ENCODE measurements at places on chromosomes 7 and 10. TPM values are rescaled to one million over a fixed set of nuclear protein-coding genes. Genes with fewer than 3 reads are reported as not detected.

DNA sequence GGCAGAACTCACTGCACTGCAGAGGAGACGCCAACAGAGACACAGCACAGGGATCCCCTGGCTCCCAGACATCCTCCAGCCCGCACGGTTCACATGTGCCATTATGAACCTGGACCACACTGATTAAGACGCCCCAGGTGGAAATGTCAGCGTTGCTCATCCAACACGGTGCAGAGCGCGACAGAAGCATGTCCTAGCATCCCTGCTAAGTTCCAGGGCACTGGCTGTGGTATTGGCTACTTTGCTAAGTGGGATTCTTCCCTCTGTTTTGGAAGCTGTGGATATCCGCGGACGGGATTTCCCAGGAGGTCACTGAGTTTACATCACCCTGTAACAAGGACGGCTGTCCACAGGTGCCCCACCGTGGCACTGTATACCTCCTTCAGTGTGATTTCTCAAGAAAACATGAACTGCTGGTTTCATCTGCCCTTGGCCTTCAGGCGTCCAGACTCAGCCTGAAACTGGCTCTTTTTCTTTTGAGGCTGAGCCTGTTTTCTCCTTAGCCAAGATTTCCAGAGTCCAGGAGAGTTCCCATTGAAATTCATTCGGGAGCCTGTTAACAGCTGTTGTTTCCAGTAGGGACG is 324.0 kb downstream of the WDR37 start:
- DNase-seq: no peak

DNA sequence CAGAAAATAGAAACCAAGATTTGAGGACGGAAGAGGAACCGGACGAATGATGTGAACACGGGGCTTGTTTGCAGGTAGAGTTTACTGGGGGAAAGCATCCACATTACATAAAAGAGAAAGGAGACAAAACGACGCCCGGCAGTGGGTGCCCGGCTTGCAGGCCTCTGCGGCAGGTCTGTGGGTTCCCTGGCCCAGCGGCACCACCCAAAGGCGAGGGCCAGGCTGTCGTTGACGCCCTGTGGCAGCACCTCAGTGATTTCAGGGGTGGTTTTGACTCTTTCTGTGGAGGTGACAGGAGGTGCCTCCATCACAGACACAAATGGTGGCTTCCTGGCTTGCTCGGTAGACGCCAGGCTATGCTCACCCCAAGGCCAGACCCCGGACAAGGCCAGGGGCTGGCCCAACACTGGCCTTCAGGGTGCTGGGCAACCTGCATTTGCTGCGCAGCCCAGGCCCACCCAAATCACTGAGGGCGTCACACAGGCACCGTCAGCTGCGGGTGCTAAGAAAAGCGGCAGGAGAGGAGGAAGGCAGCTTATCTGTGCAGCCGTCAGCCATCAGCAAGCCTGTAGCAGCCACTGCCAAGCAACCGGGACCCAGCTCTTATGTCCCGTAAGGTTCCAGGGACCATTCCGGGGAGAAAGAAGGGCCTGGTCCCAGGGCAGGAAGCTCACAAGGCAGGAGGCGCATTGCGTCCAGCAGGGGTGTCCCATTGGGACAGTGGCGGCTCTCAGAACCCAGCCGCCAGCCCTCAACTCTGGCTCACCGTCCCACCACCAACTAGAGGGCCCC is 230.3 kb downstream of the PTPRN2 start:
- no peak for DNase-seq

DNA sequence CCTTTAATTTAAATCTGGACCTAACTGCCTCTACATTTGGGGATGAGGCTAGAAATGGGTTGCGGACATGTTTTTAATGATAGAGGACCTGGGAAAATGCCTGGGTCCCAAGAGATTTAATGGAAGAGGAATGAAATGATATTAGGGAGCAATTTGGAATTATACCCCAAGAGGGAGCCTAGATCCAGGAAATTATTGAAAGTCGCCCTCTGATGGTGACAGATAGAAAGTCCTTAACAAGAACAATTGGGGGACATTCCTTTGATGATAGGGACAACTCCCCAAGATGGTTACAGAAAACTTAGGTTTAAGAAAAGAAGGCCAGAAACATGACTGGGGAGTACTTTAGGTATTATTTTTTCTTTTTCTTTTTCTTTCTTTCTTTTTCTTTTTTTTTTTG is 9.5 kb upstream of the TSGA13 start:
- peak; percentile 32 for DNase-seq

DNA sequence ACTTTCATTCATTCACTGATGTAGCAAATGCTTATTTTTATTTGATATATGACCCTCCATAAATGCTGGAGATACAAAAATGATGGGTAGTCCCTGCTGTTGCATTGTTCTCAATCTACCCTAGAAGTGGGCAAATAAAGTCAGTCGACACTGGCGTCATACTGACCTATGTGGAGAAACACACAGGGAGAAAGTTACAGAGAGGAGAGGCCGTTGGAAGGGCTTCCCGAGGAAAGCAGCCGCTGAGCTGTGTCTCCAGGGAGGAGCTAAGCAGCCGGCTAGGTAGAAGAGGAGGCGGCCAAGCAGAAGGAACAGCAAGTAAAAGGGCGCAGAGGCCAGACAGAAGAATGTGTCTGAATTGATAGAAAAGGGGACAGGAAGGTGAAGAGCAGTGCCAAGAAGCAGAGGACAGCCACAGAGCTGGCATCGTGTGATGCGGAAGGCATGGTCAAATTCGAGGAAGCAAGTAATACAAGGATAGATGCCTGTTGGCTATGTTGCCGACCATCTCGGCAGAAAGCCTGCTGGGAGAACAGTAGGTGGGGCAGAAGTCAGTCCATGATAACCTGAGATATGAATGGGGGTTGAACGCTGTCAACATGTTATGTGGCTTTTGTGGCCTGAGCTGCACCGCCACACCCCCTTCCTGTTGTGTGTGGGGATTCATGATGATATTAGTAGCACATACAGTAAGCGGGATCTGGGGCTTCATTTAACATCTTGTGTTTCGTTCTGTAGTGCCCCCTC is 25.9 kb downstream of the ST8SIA6 start:
- no peak for DNase-seq

DNA sequence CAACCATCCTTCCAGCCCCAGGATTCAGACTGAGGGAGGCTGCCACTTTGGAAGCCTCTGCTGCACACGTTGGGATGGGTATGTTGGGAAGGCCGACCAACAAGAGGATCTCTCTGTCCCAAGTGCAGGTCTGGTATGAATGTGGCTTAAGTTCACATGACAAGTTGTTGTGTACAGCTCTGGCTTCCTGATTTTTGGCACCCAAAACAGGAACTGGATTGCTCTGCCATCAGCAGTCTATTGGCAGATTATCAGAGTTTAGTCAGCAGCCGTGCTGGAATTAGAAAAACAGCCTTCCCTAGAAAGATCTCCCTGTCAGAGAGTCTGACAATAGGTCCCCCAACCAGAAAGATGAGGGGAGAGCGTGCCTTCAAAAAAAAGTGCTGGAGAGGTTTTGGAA is 66.9 kb downstream of the GOLGA7B start:
- DNase-seq: no peak

SP8 gene
- not detected for polyA plus RNA-seq

CPEB3 gene
- polyA plus RNA-seq: 3.9 TPM

CELF2 gene
- 65.6 TPM for polyA plus RNA-seq

NPFFR1 gene
- 0.37 TPM for polyA plus RNA-seq

GHRHR gene
- polyA plus RNA-seq: not detected

PLEKHA1 gene
- polyA plus RNA-seq: 44.4 TPM
